ENCODE measurements at places on chromosomes 5 and 9.

GRCh38 chr9:79140751-79141150 is 431.0 kb upstream of the TLE4 start:
- no peak for DNase-seq

GRCh38 chr5:168217497-168217896 is 73.9 kb upstream of the WWC1 start:
- no peak for DNase-seq

DNA sequence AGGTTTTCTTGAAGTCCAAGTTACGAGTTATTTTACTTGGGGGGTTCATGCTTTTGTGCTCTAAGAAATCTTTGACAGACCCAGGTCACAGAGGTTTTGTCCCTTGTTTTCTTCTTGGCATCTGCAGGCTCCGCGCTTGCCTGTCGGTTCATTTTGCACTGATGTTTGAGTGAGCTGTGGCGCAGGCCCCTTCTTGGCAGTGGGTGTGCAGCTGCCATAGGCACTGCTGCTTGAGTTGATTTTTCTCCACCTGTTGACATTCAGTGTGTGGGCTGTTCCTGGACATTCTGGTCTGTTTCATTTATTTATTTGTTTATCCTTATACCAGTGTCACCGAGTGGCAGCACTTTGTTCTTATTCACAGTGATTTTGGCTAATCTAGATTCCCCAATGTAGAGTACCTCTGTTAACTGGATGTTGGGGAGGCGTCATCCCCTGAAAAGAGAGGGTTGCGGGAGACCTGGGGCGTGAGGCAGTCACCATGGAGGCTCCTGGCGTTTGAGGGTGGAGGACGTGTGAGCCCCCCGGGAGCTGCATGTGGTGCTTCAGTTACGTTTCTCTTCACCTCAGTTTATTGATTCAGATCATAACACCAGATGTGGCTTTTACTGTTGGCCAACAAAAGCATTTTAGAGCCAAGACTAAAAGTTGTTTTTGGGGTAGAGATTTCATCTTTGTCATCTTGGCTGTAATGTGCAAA is 121.4 kb upstream of the CACNA1B start:
- DNase-seq = no peak

- no peak for DNase-seq
Observed at GRCh38 chr5:123180676-123181393, 91.8 kb downstream of the PRDM6 start.

GRCh38 chr5:157611571-157612476 is 36.2 kb upstream of the ADAM19 start:
- peak; percentile 65 for DNase-seq

- DNase-seq = peak; percentile 99
Observed at GRCh38 chr5:172361566-172362238, 78.1 kb upstream of the UBTD2 start.

DNA sequence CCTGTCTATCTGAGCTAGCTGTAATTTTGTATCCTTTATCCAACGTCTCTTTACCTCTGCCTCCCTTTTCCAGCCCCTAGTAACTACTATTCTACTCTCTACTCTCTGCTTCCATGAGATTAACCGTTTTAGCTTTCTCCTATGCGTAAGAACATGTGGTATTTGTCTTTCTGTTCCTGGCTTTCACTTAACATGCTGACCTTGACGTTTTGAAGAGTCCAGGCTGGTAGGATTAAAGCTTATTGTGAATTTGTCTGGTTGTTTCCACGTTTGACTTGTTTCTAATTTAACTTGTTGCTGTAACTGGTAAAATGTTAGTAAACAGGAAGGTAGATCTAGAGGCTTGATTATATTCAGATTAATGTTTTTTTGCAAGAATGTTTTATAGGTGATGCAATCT is 385.3 kb downstream of the PSAT1 start:
- DNase-seq = no peak

- DNase-seq = no peak
Observed at GRCh38 chr5:90985341-90985740, 397.8 kb downstream of the ARRDC3 start.

GRCh38 chr5:152523964-152524363 is 118.9 kb upstream of the NMUR2 start:
- DNase-seq = no peak

DNA sequence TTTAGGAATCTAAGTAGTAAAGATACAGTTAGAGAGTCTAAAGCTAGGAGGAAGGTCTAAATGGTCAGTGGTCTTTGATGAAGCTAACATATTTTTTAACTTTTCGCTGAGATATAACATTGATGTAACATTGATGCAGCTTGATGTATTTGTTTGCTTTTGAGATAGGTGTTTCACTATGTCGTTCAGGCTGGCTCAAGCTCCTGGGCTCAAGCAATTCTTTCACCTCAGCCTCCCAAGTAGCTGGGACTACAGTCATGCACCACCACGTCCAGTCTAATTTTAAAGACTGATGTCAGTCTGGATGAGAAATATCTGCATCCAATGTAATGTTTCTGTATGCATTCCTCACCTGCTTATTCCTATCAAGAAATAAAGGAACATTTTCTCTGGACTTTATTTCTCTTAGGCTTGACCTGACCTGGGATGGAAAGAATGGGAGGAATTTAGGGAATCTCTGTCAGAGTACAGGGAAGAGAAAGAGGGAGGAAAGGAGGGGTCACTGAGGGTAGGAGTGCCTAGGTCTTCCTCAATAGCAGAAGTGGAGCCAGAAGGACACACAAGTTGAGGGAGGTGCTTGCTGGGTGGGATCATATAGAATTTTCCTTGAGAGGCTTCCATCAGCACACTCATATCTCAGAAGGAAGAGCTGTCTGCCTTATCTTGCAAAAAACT is 101.5 kb upstream of the GPBP1 start:
- DNase-seq = no peak

GRCh38 chr9:87533271-87533670 is 35.6 kb downstream of the DAPK1 start:
- no peak for DNase-seq

Data from CD14-positive monocyte (primary cell).